ENCODE measurements at places on chromosomes 5 and 9.

DNA sequence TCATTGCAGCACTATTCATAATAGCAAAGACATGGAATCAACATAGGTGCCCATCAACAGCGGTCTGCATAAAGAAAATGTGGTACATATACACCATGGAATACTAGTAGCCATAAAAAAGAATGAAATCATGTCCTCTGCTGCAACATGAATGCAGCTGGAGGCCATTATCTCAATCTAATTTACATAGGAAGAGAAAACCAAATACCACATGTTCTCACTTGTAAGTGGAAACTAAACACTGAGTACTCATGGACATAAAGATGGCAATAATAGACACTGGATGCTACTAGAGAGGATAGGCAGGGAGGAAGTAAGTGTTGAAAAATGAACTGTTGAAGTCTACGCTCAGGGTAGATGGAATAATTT is 203.9 kb upstream of the CDH9 start:
- no peak for DNase-seq

DNA sequence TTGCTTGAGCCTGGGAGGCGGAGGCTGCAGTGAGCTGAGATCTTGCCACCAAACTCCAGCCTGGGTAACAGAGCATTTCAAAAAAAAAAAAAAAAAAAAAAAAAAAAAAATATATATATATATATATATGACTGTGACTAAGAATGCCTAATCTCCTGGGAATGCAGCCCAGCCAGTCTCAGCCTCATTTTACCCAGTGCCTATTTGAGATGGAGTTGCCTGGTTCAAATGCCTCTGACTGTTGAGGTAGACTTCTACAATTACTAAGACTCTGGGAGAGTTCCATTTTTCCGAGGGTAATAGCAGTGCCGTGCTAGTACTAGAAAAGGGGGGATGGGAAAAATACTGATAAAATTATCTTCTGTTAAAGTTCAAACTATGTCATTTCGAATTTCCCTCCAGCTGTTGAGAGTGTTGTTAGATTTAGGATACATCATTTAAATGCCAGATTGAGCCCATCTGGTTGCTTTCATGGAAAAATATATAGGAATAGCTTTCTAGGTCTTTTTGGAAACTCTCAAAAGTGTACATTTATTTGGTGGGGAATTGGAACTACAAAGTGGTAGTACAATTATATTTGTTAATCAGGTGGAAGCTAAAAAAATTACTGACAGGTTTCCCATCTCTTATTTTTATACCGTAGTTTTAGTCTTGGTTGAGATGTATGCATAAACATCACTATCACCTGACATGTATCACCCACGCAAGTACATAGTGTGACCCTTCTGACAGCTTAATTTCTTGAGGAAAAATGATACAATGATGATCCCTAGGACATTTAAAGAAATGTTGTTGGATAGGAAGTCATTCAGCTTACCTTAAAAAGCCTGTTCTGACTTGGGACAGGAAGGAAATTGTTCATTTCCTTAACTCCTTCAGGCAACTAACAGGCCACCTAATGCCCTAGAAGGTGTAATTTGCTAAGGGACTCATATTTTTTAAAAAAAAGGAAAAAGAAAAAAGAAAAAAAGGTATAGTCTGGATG is 214.9 kb downstream of the ADAMTSL1 start:
- DNase-seq, result no peak

DNA sequence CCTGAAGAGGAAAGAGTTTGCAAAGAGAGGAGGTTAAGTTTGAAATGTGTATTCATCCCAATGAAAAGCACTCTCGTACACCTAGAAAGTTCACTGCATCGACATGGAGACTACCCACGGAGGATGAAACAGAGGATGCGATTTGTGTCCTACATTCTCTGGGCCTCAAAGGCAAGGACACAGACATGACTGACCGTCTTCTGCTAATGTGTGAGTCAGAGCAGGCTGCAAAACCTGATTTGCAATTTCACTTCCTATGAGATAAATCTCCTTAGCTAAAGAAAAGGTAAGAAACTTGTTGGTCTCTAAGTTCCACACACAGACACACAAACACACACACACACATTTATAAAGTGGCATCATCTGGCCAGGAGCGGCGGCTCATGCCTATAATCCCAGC is 98.6 kb downstream of the GNAQ start:
- DNase-seq, result no peak

- no peak for DNase-seq
Measured at GRCh38 chr5:176418251-176418650, 1.9 kb upstream of the CLTB start.

GRCh38 chr5:172009536-172010270 is 3.3 kb upstream of the FBXW11 start:
- no peak for DNase-seq

Measured in GF-D8 (cell line).